T-helper 2 cell treated with Interferon-gamma antibody and Interleukin-4, amounts not matched to agents 5 μg/mL and 100 μg/mL, for 36 hours (primary cell): ENCODE measurements at places on chromosomes 16 and 17.

- no peak overlapping the region for H3K27ac ChIP-seq
- H3K27me3 ChIP-seq, result peaks cover 46% of the 10 kb centered on the region
- DNase-seq, result no peak
Measured at GRCh38 chr17:42683407-42684034, 1.2 kb downstream of the CNTNAP1 start.

GRCh38 chr17:40551091-40551878, 14.0 kb downstream of the CCR7 start:
- peak overlapping the region; percentile 0 for H3K4me3 ChIP-seq
- H3K27me3 ChIP-seq, result no peaks in the 10 kb centered on the region
- no peak for DNase-seq

GRCh38 chr17:81400154-81400977, 5.1 kb downstream of the BAHCC1 start:
- peak overlapping the region; percentile 36 for H3K27ac ChIP-seq
- H3K4me3 ChIP-seq, result peak overlapping the region; percentile 70
- H3K27me3 ChIP-seq, result peaks cover 67% of the 10 kb centered on the region
- DNase-seq, result no peak
- H3K36me3 ChIP-seq, result peaks cover 4% of the 10 kb centered on the region

GRCh38 chr16:50396761-50397535, 28.2 kb upstream of the BRD7 start:
- H3K4me1 ChIP-seq, result peaks cover 4% of the 10 kb centered on the region
- H3K4me3 ChIP-seq, result no peak overlapping the region
- H3K27me3 ChIP-seq, result no peaks in the 10 kb centered on the region

DNA sequence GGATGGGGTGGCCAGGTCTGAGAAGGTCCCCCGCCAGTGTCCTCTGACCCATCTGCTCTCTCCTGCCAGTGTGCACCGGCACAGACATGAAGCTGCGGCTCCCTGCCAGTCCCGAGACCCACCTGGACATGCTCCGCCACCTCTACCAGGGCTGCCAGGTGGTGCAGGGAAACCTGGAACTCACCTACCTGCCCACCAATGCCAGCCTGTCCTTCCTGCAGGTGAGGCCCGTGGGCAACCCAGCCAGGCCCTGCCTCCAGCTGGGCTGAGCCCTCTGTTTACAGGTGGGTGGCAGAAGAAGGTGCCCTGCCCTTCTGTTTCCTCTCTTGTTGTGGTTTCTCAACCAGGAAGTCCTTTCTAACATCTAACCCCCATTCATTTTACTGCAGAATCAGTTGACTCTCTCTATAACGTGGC, 7.1 kb downstream of the ERBB2 start:
- peak overlapping the region; percentile 71 for H3K27ac ChIP-seq
- peaks cover 11% of the 10 kb centered on the region for H3K4me1 ChIP-seq
- no peak overlapping the region for H3K4me3 ChIP-seq
- no peak for DNase-seq

DNA sequence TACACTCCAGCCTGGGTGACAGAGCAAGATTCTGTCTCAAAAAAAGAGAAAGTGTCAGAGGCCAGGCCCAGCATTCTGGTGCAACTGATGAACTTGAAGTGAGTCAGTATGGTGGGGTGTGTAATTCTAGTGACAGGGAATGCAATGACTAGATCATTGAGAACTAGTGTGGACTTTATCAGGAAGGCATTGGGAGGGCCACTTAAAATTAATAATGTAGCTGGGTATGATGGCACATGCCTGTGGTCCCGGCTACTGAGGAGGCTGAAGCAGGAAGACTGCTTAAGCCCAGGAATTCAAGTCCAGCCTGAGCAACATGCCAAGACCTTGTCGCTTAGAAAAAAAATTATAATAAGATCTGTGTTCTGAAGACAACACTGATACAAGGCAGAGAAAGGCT, 90.8 kb downstream of the STX8 start:
- DNase-seq, result no peak
- H3K36me3 ChIP-seq, result peaks cover 1% of the 10 kb centered on the region
- no peak overlapping the region for H3K27ac ChIP-seq
- no peak overlapping the region for H3K4me3 ChIP-seq
- no peaks in the 10 kb centered on the region for H3K4me1 ChIP-seq

DNA sequence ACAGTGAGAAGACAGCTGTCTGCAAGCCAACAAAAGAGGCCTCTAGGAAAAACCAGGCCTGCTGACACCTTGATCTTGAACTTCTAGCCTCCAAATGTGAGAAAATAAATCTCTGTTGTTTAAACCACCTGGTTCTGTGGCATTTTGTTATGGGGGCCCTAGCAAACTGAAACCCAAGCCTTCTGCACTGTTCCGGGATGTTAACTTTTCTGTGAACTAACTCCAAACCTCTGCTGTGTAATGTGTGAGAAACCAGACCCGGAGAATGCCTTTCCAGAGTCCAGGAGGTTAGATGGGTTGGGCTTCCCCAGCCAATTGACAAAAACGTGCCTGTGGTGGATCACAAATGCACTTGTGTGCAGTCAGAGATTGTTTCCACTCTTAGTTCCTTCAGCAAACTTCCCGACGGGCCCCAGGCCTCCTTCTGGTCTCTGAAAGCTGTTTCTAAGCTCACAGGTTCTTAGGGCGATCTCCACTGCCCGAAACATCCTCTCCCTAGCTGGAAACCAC, 13.6 kb upstream of the GGA2 start:
- no peak overlapping the region for H3K4me3 ChIP-seq
- no peaks in the 10 kb centered on the region for H3K27me3 ChIP-seq
- DNase-seq, result no peak
- no peak overlapping the region for H3K27ac ChIP-seq
- H3K4me1 ChIP-seq, result no peaks in the 10 kb centered on the region

- H3K27me3 ChIP-seq, result no peaks in the 10 kb centered on the region
- H3K36me3 ChIP-seq, result no peaks in the 10 kb centered on the region
Measured at GRCh38 chr17:2398655-2399571, 1.9 kb downstream of the MNT start.

GRCh38 chr16:64693946-64694345, 427.9 kb downstream of the CDH11 start:
- H3K36me3 ChIP-seq, result no peaks in the 10 kb centered on the region
- no peaks in the 10 kb centered on the region for H3K4me1 ChIP-seq
- no peak overlapping the region for H3K27ac ChIP-seq
- no peak overlapping the region for H3K4me3 ChIP-seq

DNA sequence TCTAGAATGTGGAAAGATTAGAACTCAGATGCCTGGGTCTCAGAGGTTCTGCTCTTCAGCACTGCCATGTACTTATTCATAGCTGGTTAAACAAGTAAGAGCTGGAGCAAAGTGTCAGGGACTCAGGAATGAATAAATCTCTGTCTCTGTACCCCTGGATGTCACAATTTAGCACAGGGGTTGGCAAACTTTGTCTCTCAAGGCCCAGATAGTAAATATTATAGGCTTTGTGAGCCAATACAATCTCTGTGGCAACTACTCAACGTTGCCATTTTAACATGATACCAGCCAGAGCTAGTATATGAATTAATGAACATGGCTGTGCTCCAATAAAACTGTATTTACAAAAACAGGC, 220.3 kb upstream of the MON1B start:
- peaks cover 11% of the 10 kb centered on the region for H3K27me3 ChIP-seq
- no peaks in the 10 kb centered on the region for H3K4me1 ChIP-seq
- no peak overlapping the region for H3K4me3 ChIP-seq
- no peaks in the 10 kb centered on the region for H3K36me3 ChIP-seq

DNA sequence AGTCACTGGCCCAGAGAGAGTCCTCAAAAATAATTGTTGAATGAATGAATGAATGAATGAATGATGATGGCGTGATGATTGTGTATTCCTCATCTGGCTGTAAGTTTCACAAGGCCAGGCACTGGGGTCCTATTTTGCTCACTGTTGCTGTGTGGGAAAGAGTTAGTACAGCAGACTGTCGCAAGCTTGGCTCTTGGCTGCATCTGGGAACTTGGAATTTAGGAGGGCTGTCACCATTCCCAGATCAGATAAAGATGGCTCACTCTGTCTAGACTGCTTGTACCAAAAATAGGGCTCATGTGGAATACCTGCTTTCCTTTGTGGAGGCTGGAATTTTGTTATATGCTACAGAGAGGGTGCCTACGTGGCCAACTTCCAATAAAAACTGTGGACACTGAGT, 530.6 kb downstream of the WWOX start:
- no peak overlapping the region for H3K27ac ChIP-seq
- H3K36me3 ChIP-seq, result no peaks in the 10 kb centered on the region
- no peak overlapping the region for H3K4me3 ChIP-seq
- no peak for DNase-seq

DNA sequence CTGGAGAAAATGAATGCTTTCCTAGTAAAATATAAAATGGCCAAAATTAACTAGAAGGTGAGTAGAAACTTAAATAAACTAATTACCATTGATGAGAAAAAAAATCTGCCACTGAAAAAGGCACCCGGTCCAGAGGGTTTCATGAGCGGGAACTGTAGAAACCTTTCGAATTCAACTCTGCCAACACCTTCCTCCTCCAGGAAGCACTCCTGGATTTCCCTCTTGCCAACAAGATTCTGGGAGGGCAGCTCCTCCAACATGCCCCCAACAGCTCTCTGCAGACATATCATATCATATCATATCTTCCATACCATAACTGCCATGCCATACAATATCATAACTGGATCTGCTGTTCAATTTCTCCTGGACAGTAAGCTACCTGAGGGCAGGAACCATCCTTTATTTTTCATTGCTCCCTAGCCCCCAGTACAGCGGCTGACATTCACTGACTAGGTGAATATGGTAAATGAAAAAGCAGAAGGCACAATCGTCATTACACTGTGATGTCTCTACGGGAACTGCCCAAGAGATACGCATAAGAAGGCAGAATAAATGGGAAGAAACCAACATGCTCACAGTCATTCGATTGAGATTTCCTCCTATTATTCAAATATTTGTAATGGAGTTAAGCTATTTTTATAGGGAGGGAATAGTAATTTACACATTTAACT, 9.2 kb downstream of the ARHGAP27 start:
- no peak for DNase-seq
- no peak overlapping the region for H3K27ac ChIP-seq
- peaks cover 4% of the 10 kb centered on the region for H3K27me3 ChIP-seq
- H3K36me3 ChIP-seq, result peaks cover 3% of the 10 kb centered on the region
- H3K4me1 ChIP-seq, result peaks cover 8% of the 10 kb centered on the region

DNA sequence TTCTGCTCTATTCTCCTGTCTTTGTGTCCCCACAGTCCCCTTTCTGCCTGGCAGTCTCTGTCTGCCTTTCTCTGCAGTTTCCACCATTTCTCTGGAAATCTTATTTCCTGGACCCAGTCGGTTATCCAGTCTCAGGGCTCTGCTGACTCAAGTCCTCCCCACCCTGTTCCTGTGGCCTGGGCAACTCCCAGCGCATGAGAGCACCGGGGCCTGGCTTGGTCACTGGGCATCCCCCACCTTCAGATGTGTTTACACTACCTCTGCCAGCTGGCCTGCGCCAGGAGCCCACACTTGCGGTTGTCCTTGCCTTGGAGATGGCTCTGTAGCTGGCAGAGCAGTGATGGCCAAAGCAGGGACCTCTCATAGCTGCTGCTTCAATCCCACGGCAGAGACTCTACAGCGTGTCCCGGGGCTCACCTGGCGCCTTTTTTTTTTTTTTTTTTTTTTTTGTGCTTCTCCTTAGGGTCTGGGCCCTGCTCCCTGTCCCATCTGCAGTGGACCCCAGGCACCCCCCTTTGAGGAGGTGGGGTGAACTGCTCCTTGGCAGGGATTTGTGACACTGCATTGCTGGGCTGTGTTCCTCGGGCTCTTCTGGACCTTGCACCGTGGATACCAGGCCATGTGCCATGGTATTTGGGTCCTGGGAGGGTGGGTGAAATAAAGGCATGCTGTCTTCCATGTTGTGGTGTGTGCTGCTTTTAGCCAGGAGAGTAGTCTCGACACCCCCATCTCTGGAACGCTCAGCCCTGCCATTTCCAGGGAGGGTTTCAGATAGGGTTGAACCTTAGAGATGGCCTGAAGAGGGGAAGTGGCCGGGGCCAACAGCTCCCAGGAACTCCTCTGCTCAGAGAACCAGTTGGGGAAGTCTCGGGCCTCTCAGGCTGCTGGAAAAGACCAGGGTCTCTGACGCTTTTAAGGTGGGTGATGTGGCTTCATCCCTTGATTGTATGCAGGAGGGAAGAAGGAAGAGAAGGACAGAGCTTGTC, 17.5 kb downstream of the GUCY2D start:
- no peaks in the 10 kb centered on the region for H3K36me3 ChIP-seq
- peaks cover 21% of the 10 kb centered on the region for H3K27me3 ChIP-seq
- peaks cover 8% of the 10 kb centered on the region for H3K4me1 ChIP-seq
- no peak overlapping the region for H3K4me3 ChIP-seq
- peak; percentile 23 for DNase-seq

DNA sequence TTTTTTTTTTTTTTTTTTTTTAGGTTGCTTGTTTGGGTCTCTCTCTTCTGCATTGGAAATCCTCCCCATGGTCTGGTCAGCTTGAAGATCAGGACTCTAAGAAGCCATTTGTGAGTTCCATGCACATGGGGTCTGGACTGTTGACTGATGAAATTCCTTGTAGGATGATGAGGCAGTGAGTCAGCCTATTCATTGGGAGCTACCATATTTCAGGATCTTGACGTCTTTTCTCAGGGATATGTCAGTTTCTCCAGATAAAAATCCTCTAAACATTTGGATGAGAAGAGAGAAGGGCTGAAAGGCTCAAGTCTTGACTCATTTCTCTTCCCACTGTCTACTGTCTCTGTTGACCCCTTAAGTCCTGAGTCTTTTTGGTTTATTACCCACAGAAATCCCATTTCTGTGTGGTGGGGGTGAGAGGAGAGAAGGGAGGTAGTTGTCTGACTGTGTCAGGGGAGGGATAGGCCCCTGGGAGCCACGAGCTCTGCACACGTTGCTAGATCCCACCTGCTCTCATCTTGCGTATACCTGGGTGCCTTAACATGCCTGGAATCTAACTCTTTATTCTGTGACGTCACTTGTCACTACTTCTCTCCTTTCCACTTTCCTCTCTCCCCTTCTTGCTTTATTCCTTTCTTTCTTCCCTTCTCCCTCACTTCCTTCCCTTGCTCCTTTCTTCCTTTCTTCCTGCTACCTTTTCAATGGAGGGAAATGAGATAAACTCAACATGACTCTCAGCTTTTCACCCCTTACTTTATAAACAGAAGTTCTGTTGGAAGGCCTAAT, 333.1 kb upstream of the XYLT1 start:
- no peaks in the 10 kb centered on the region for H3K4me1 ChIP-seq
- H3K27ac ChIP-seq, result no peak overlapping the region
- no peaks in the 10 kb centered on the region for H3K27me3 ChIP-seq
- no peaks in the 10 kb centered on the region for H3K36me3 ChIP-seq

GRCh38 chr17:38421171-38421841, 7.0 kb upstream of the ARHGAP23 start:
- H3K27ac ChIP-seq, result no peak overlapping the region
- no peak overlapping the region for H3K4me3 ChIP-seq
- DNase-seq, result no peak
- no peaks in the 10 kb centered on the region for H3K36me3 ChIP-seq
- H3K27me3 ChIP-seq, result peaks cover 45% of the 10 kb centered on the region
- H3K4me1 ChIP-seq, result no peaks in the 10 kb centered on the region

DNA sequence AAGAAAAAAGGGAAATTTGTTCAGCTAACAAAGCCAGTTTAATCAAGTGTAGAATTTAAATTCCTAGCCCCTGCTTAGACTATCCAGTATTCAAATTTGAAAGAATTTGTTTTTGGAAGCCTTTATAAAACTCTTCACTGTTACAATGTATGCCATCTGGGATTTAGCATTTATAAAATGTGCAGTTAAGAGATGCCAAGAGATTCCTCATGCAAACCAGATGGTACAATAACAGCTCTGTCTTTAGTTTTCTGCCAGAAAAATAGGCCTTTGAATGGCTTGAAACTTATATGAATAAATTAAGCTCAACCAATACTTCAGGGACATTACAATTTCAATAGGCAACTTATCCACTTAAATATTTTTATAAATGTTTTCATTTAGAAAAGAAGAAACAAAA, 6.8 kb upstream of the ANKS4B start:
- H3K27ac ChIP-seq, result no peak overlapping the region
- H3K27me3 ChIP-seq, result peaks cover 58% of the 10 kb centered on the region
- DNase-seq, result no peak
- H3K4me1 ChIP-seq, result peaks cover 3% of the 10 kb centered on the region
- H3K36me3 ChIP-seq, result no peaks in the 10 kb centered on the region
- H3K4me3 ChIP-seq, result no peak overlapping the region
